Coronary artery (tissue), 2 donors: ENCODE measurements at places on chromosomes 7 and 10.

DNA sequence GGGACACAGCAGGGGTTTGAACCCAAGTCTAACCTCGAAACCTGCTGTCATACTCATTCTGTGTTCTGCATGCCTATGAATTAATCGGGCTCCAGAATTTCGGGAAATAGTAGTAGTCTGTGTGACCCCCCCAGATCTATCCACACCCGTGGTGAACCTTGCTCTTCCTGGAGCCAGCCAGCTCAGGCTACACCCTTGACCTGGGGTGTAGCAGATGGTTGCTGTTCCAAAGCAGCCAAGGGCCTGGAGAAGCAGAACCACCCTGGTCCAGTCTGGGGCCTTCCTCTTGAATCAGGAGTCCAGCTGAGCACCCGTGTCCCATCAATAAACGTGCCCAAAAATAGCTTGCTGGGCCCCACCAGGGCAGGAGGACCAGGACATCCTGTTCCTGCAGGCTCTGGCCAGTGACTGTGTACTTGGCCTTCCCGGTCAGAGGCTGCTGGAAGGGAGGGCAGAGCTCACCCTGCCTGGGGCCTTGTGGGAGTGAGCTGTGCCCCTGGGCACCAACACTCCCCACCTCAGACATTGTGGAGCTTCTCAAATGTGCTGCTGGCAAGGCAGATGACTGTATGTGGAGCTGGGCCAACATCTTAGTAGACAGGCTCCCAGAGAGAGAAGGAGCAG lies 101.2 kb upstream of the ZNF716 start:
- DNase-seq, result no peak

DNA sequence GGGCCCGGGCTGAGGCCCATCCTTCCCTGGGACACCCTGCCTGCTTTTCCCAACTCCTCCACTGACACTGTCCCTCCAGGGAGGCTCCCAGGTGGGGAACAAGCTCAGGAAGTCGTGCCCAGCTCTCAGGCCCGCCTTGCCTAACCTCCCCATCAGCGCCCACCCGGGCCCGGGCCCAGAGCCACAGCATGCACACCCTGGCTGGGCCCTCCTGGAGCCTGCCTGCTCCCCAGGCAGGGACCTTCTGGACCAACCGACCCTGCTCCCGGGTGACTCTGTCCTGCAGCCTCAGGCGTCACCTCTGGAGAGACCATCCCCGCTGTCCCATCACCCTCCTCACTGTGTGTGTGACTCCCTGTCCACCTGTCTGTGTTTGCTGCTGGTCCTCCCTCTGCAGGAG lies 1.8 kb upstream of the TMEM184A start:
- DNase-seq, result no peak

DNA sequence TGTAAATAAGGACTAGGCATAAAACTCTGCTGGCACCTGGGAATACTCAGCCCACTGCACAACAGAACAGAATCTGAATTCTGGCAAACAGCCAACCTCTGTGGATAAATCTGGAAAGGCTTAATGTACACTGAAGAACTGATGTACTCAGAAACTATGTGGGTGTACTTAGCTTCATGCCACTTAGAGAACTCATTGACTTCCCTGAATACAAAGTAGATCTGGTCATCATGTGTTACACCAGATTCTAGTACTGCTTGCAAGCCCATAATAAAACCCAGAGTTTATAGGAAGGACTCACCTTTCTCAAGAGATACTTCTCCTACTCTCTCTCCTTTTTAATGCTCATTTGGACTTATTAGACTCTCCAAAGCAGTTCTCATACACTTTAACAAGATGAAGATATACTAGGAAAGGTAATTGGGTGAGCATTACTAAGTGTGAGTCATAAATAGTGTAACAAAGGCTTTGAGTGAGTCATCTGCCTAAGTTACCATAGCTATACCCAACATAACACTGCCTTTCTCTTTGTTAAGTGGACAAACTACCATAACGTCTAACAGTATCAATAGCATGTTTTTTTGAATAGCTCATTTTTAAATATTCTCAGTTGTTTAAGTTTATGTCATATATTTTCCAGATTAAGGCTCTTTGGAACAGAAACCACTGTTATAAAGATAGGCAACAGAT lies 309.1 kb downstream of the MDFIC start:
- no peak for DNase-seq

DNA sequence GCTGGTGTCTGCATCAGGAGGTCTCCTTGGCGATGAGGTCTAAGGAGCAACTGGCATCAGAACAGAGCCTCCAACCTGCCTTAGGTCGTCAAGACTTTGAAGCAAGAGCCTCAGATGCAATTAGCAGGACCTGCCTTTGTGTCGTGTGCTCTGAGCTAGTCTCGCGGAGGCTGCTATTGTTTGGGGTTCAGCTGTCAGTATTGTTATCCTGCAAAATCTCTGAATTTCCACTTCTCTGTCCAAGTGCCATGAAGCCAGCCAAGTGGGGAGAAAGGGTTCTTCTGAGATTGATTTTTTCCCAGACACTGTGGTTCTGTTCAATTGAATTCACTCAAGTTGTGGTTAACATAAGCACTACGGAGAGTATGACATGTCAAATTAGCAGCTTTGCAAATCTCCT lies 78.7 kb downstream of the ADARB2 start:
- DNase-seq, result no peak

GRCh38 chr7:139249179-139249810 lies 18.3 kb downstream of the UBN2 start:
- no peak for DNase-seq

- DNase-seq, result no peak
Observed at GRCh38 chr7:143372070-143372469, 9.1 kb upstream of the ZYX start.

- no peak for DNase-seq
Observed at GRCh38 chr10:88253622-88254021, 329.5 kb downstream of the RNLS start.

GRCh38 chr7:141074162-141074991 lies 513 bp downstream of the TMEM178B start:
- no peak for DNase-seq

DNA sequence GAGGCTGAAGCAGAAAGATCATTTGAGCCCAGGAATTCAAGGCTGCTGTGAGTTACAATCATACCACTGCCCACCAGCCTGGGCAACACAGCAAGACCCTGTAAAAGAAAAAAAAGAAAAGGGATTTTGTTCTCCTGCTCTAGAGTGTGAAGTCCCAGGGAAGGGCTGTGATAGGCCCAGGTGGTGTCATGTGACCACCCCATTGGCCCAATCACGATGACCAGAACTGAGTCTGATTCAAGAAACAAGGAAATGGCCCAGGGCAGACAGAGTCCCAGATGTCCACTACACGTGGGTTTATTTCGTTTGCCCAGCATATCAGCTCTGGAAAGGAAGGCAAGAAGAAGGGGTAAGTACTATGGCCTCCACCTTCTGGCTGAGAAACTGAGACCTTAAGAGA lies 81.3 kb upstream of the CUX1 start:
- no peak for DNase-seq

GRCh38 chr10:6702030-6702429 lies 122.0 kb upstream of the PRKCQ start:
- DNase-seq, result no peak

DNA sequence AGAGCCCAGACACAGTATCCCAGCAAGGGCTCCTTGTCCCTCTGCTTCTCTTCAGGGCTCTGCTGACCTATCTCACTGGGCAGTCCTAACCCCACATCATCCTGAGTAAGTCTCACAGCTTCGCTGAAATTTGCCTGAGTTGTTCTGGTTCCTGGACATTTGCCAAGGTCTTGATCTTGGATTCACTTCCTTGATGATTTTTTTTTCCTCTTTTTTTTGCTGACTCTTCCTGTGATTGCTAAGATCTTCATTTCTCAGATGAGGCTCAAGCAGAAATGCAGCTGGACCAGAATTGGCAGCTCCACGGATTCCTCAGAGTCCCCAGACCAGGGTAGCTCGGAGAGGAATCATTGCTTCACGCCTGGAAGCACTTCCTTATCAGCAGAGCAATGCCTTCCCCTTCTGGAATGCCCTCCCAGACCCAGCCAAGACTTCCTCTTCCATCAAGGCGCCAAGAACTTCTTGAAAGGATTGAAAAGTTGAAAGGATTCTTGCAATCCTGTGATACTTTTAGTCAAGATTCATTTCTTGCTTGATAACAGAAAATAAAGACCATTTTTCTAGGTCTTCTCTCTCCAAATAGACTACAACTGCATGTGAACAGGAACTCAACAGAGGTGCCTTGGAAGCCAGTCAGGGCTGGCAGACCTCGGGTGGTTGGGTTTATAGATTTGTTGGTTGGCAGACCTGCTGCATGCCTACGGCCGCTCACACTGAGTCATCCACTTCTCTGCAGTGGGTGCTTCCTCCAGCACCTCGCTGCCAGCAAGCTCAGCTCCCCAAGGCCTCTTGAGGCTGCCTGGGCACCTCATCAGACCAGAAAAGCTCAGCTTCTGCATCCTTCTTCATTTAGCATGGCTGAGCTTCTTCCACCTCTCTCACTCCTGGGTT lies 8.8 kb upstream of the AFAP1L2 start:
- DNase-seq, result no peak

DNA sequence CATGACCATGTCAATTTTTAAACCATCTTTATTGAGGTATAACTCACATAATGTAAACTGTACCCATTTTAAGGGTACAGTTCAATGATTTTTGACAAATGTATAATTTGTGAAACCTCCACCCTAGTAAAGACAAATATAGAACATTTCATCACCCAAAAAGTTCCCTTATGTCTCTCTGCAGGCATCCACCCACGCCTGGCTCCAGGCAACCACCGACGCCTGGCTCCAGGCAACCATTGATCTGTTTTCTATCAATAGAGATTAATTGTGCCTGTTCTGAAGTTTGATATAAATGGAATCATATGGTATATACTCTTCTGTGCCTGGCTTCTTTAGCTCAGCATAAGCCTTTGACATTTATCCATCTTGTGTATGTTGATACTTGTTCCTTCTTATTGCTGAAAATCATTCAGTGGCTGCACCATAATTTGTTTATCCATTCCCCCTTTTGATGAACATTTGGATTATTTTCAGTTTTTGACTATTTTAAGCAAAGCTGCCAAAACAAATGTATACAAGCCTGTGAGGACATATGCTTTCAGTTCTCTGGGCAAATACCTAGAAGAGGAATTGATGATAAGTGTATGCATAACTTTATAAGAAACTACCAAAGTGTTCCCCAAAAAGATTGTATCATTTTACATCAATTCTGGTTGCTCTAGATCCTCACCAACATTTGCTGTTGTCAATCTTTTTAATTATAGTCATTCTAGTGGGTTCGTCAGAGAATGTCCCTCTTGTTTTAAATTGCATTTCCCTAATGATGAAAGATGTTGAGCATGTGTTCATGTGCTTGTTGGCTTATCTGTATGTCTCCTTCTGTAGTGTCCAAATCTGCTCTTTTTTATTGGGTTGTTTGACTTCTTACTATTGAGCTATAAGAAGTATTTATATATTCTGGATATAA lies 55.7 kb upstream of the HECTD2 start:
- no peak for DNase-seq

- DNase-seq, result no peak
Observed at GRCh38 chr7:30470771-30471170, 7.8 kb downstream of the NOD1 start.

DNA sequence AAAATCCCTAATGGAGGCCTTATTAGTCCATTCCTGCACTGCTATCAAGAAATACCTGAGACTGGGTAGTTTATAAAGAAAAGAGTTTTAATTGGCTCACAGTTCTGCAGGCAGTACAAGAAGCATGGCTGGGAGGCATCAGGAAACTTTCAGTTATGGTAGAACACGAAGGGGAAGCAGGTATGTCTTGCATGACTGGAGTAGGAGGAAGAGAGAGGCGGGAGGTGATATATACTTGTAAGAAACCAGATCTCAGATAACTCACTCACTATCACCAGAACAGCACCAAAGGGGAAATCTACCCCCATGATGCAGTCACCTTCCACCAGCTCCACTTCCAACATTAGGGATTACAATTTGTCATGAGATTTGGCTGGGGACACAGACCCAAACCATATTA lies 35.8 kb downstream of the GNAI1 start:
- no peak for DNase-seq

DNA sequence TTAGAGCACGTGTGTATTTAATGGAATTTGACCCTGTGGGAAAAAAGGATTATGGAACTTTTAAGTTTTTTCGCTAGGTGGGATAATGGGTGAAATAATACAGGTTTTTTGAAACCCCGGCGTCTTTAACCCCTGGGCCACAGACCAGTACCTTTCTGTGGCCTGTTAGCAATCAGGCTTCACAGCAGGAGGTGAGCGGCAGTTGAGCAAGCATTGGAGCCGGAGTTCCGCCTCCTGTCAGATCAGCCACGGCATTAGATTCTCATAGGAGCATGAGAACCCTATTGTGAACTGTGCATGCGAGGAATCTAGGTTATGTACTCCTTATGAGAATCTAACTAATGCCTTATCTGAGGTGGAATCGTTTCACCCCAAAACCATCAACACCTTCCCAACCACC lies 28.6 kb downstream of the WAC start:
- no peak for DNase-seq

DNA sequence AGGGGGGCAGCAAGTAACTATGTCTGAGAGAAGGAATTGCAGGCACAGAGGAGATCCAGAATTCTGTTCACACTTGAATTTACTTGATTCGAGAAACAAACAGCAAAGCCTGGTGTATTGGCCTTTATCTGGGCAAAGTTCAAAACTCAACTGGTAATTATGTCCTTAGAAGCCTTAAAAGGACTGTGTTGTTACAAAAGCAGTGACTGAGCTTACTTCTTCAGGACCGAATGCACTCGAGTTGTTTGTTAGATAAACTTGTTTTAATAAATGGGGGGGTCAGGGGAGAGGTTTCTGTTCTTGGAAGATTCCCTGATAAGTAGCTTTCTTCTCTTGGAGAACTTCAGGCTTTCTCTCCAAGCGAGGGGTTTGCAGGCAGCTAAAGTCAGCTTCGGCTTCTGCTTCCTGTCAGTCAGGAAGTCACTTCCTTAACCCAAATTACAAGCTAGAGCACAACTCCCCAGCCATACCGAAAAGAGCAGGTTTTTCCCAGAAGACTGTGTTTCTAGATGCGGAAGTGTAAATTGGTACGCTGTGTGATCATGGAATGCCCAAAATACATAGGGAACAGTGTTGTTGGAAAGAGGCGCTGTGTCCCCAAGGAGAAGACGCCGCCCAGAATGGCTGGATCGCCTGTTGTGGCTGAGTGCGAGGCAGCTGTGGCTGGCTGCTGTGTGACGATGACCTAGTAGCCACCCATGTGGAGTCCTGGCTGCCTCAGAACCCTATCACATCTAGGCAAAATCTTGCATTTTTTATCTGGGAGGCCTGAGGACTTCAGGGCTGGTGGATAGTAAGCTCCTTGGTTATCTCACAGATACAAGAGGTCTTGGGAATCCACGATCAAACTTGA lies 110.4 kb downstream of the TCF7L2 start:
- no peak for DNase-seq

- peak; percentile 59 for DNase-seq
Observed at GRCh38 chr7:128148676-128149075, 92.4 kb upstream of the LEP start.

DNA sequence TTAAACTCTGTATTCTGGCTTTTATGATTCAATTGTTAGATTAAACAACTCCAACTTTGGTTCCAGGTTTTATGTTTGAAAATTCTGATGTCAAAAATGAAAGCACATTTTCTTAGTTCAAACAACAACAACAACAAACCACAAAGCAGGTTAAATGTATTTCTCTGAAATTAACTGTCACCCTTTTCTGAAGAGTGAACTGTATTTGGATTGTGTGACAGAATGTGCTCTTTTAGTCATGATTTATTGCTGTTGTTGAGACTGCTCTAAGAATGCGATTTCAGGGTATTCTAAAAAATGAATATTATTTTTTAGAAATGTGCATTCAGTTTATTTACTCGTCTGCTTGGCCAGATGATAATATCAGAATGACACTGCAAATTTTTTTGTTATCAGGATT lies 144.1 kb downstream of the GNAI1 start:
- DNase-seq, result no peak
